ENCODE measurements at places on chromosomes 12 and 14. TPM values are rescaled to one million over a fixed set of nuclear protein-coding genes. Genes with fewer than 3 reads are reported as not detected.

Gene KLRC3
- not detected for total RNA-seq

Gene PRICKLE1
- total RNA-seq, result 7.1 TPM

Gene SLC16A7
- 12.7 TPM for total RNA-seq

Gene CAPZA3
- not detected for total RNA-seq

Gene JAG2
- 59.0 TPM for total RNA-seq

DNA sequence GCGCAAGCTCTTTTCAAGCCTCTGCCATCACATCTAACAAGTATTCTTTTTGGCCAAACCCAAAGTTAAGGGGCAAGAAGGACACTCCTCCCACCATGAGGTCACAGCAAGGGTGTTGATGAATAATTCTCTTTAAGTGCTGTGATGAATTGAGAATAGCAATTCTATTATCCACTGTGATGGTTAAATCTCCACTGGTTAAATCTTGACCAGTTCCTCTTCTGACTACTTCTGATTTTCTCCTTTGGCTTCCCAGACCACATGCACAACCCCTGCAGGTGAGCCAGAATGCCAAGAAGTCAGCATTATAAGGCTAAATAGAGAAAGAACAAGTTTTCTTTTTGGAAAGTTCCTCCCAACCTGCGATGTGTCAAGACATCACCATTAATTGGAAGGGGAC is 90.6 kb upstream of the BCL2L14 start:
- no peak for DNase-seq

DNA sequence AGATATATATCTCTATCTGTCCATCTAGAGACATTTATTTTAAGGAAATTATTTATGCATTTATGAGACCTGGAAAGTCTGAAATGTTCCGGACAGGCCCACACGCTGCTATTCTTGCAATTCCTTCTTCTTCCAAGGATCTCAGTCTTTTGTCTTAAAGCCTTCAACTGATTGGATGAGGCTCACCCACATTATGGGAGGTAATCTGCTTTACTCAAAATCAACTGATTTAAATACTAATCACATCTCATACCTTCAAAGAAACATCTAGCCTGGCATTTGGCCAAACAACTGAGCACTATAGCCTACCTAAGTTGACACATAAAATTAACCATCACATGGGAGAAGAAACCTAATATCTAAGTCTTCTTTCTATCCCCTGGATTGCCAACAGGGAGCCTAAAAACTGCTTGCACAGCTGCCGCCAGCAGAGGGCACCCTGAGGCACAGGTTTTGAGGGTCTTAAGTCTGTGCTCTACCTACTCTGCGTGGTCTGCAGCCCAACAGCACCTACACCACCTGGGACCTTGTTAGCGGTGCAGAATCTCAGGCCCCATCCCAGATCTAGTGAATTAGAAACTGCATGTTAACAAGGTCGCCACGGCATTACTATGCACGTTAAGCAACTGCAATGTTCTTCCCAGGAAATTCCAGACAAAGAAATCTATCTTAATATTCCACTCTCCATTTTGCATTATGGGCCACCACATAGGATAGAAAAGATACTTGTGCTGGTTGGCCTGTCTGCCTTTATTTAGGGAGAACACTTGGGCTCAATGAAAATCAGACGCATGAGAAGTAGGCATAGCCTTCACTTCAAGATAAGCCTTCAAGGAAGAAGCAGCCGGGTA is 249.7 kb downstream of the FOXG1 start:
- peak; percentile 36 for DNase-seq

GRCh38 chr14:61461808-61462275 is 140.5 kb downstream of the PRKCH start:
- DNase-seq, result no peak

GRCh38 chr12:132140501-132140900 is 3.6 kb downstream of the DDX51 start:
- no peak for DNase-seq

DNA sequence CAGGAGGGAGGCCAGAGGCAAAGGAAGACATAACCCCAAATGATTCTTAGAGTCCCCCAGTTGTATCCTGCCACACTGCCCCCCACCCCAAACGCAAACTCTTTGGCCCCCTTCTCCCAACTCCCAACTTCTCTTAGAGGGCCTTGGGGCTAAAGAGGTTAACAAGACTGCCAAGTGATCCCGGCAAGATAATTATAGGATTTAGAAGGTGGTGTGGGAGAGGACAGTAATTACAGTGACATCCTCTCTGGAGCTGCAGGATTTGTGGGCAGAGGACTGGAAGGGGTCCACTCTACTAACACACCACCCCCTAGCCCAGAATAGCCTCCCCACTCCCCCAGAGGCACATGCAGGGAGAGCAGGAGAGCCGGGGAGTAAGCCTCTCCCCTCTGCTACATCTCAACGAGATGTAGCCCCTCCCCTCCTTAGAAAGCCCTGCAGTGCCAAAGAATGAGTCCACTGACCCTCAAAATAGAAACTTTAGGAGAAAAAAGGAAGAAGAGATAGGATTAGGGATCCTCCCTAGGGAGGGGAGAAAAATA is 5.3 kb upstream of the GDF11 start:
- DNase-seq, result no peak

DNA sequence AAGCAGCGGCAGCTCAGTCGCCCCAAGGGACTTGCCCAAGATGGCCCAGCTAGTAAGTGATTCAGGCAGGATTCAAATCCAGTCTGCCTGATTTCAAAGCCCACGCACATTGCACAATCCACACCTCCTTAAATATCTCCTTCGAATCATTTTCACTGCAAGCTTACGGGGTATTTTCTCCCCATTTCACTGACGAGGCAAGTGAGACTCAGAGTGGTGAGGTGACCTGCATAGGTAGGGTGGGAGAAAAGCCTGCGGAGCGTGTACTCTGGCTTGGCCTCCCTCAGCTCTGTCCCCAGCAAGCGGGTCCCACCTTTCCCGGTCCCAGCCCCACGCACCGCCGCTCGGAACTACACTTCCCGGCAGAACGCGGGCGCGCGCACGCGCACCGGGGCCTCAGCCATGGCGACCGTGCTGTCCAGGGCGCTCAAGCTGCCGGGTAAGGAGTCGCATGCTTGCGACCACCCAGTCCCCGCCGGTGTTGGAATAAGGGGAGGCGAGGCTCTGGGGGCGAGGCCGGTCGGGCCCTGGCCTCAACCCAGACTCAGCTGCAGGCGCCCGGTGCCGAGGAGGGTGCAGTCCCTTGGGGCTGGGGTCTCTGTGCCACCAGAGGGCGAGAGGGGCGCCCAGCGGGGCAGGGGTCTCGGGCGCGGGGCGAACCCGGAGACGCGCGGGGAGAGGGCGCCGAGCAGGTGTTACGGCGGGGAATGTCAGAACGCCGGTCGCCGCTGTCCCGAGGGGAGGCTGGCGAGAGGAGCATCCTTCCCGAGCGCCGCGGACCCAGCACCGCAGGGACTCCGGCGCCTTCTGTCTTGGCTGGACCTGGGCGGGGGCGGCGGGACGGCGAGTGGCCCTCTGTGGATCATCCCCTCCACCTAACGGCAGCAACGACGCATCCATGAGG is at the start of gene FAM234B:
Gene FAM234B, plus strand, starts transcription at position 380 of the 904 bp plus-strand sequence. Its CDS starts 23 bp downstream, at position 403.
- no peak for DNase-seq

DNA sequence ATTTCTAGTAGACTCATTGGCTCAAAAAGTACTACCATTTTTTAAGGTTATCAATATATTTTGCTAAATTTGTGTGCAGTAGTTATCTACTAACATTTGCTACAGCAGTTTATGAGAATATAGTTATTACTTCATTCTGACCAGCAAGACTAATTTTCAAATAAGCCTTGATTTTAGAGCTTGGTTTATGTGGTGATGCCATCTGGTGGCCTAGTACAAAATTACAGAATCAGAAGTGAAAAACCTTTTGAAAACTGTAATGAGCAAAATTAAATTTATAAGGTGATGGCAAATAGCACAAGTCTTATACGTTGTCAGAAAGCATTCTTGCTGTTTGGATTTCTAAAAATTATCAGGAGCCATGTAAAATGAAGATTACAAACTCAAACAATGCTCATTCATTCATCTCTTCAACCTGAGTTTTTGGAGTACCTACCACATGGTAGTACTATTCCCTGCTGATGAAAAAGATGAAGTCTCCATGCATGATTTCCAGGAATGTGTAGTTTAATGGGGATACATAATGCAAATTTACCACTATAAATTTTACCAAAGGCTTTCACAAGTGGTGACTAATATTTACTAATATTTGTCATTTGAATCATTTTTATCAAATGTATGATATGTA is 51.0 kb downstream of the MAGOHB start:
- DNase-seq, result peak; percentile 36

- DNase-seq, result peak; percentile 7
These were observed 6.3 kb upstream of the NYNRIN start for GRCh38 chr14:24392325-24393091.

DNA sequence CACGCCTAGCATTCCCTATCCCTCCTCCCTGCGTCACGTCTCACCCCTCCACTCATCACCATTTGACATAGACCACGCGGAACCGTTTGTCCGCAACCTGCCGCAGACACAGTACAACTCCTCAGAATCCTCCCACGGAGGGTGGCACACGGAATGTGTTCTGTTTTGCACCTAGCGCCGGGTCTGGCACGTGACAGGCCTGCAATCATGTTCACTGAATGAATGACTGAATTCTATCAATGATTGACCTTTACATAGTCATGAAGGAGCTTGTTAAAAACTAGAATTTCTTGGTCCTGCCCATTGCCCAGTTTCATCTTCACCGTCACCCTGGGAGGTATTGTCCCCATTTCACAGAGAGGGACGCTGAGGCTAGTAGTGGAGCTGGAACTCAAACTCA is 4.7 kb downstream of the SLC6A12 start:
- no peak for DNase-seq

DNA sequence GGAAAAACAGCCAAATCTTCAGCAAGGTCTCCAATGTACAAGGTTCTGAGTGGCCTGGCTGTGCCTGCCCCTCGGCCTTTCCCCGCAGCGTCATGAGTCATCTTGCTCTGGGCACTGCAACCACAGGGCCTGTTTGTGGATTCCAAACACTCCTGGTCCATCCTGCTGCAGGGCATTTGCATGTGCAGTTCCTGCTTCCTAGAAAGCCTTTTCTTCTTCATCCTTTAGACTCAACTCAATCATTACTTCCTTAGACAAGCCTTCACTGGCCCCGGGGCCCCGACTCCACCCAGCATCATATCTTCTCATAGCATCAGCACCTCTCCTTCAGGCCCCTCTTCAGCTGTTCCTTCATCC is 101.8 kb upstream of the EGLN3 start:
- DNase-seq, result no peak

- no peak for DNase-seq
These were observed 43.0 kb upstream of the GLIPR1 start for GRCh38 chr12:75437564-75437963.

Data from glomerular endothelial cell (primary cell).